Stimulated activated CD4-positive, alpha-beta T cell treated with anti-CD3 and anti-CD28 coated beads, Interleukin-1b, Interleukin-23, amount 100 ng/mL, for 24 hours (primary cell): ENCODE measurements at places on chromosomes 11 and 22.

- no peak for DNase-seq
Measured at GRCh38 chr11:113615773-113616172, 90.3 kb downstream of the TMPRSS5 start.

GRCh38 chr22:37804352-37804880 is 3.3 kb upstream of the GCAT start:
- no peak for DNase-seq

- no peak for DNase-seq
Measured at GRCh38 chr11:70667767-70668166, 269.4 kb downstream of the CTTN start.

DNA sequence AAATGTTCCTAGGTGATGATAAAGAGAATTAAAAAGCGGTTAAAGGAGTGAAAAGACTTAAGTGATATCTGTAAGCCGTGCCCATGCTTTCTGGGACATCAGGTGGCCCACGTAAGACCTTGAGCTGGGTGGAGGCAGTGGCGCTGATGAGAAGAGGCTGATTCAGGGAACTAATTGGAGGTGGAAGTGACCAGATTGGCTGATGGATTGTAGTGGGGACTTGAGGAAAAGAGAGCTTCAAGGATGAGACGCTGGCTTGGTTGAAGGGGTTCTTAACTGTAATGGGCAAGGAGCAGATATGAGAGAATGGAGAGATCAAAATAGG is 69.1 kb upstream of the EP300 start:
- no peak for DNase-seq

- DNase-seq: no peak
Measured at GRCh38 chr11:12807621-12808020, 133.4 kb downstream of the TEAD1 start.

GRCh38 chr11:34827228-34827627 is 89.0 kb downstream of the APIP start:
- no peak for DNase-seq

DNA sequence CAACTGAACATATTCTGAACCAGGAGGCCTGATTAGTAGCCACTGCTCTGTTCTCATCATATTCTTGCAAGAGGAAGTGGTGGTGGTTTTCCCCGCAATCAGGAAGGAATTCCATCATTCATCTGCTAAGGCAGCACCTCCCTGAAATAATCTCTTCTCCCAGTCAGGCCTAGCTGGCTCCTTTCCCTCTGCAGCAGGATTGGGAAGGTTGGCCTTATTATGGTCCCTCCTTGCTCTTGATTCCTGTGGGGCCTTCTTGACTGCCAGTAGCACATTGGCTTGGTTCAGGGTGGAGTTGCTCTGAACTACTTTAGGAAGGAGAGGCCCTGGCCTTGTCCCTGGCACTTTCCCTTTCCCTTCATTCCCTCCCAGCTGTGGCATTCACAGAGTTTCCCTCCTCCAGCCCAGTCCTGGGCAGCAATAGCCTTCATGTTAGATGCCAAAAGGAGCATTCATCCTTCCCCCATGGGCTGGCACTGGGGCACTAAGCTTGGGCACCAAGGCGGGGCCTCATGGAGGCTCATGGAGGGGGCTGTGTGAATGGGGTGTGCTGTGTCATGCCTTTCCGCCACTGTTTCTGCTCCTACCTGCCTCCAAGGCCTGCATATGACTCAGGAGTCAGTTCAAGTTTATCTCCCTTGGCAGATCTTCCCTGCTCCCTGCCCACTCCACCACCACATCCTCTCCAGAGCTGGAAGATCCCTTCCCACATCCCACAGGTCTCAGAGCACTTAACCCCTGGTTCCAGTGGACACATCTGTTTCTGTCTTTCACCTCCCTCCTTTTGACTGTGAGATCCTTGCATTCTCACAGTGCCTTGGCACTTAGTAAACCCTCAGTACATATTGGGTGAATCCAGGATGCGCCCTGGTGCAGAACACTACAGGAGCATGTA is 27.6 kb upstream of the CD44 start:
- no peak for DNase-seq

GRCh38 chr11:111834432-111835163 is 36.8 kb downstream of the ALG9 start:
- no peak for DNase-seq

DNA sequence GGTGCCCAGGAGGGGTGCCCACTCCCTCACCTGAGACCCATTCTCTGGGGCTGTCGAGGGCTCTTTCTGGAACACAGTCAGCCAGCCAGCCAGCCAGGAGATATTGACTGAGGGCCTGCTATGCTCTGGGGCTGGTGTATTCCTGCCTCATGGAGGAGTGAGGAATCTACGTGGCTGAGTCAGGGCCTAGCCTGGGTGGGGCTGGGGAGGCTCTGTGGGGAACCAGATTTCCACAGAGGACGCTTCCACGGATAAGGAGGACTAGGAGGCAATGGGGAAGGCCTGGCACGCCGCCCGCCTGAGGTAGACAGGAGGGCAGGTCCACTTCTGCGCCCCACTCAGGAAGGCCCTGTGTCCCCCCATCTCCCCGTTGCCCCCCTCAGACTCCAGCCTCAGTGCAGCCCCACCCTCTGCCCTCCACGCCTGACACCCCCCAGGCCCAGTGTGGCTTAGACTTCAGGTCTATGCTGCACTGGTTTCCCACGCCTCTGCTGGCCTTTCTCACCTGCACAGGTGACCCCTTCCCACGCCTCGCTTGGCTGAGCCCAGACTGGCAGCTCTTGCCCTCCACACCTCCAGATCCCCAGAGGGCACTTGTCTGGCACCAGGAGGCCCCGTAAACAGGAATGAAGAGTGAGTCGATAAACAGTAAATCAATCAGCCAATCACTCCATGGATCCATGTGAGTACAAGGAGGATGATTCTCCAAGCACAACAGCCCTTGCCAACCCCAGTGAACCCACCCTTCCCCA is 37.5 kb downstream of the MACROD1 start:
- DNase-seq: no peak

DNA sequence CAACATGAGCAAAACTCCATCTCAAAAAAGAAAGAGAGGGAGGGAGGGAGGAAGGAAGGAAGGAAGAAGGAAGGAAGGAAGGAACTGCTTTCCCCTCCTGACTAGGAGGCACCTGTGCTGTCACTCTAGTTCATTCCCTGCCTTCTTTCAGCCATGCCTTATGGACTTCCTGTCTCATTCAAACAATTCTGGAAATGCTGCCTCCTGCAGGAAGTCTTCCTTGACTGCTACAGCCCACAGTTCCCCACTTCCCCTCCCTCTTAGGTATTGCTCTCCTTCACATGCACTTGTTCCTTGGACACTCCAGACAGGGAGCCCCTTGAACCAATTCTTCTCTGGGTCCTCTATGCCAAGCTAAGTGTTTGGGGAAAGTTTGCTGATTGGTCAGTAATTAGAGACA is 31.6 kb upstream of the WNT11 start:
- DNase-seq: no peak

- DNase-seq: no peak
Measured at GRCh38 chr11:2677127-2677526, 22.7 kb downstream of the KCNQ1OT1 start.

DNA sequence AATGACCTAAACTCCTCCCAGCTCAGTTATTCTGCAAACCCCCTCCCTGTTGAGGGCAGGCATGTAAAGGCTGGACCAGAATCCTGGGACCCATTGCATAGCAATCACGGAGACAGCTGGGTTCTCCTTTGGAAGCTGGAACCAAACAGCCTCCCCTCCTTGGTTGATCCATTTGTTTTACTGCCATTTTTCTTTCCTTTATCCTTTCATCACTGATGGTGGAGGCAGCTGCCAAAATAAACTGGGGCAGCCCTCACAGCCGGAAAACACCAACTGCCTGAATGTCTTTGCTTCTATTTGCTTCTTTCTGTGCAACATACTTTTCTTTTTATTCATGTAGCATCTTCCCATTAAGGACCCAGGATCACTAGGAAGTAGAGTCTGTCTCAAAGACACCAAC is 150.0 kb upstream of the SYT13 start:
- no peak for DNase-seq

DNA sequence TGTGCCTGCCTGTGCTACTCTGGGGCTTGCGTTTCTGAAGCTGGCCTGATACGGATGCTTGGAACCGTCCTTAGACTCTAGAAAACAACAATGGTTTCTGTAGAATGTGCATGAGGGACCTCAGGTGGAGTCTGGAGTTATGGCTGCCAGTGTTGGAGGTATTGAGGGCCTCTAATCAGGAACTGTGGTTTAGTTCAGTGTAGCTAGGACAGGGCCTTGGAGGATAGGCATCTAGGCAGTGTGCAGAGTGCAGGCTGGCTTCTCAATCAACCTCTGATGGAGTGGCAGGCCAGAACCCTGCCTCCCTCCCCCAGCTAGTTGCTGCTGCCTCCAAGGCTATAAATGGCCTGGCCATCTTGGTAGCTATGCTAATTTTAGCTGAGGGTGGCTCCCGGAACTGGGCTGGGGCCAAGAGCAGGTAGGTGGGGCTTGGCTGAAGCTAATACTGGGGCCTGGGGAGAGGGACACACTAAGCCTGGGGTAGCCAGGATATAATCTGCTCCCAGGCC is 4.0 kb downstream of the STIM1 start:
- no peak for DNase-seq

GRCh38 chr11:130762638-130763037 is 153.6 kb downstream of the SNX19 start:
- no peak for DNase-seq

DNA sequence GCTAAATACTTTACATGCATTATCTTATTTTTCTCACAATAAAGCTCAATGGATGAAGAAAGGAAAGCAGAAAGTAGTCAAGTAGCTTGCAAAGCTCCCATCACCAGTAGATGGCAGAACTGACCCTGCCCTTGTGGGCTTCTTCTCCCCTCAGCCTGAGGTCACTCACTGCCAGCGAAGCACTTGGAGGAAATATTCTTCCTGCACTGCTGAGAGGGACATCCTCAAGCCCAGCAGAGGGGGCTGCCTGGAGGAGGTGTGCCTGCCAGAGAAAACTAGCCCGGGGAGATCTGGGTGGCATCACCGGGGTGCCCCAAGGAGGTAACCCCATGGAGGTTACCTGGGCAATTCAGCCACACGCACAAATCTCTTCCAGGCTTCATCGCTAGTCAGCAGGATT is 6.6 kb downstream of the APOL4 start:
- DNase-seq: no peak

- DNase-seq: no peak
Measured at GRCh38 chr11:67211656-67212436, 54.4 kb upstream of the GRK2 start.

GRCh38 chr11:65918211-65919140 is at the start of gene C11orf68:
TSS of gene C11orf68 (minus strand) at chr11:65919062. CDS start at chr11:65919031, 31 bp downstream.
- no peak for DNase-seq

DNA sequence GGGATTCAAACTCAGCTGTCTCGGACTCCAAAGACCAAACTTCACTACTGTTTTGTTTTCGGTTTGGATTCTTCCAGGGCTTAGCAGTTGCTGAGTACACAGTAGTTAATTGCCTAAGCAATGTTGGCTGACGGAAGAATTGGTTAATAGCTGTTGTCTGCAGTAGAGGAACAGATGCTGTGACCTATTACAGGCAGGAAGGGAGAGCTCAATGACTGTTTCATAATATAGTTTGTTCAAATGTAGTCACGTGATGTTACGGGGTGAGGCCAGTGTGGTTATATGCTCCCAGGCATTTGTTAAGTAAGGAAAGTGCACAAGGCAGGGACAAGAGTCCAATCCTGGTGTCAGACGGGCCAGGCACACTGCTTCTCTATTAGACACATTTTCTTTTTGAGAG is 222.6 kb upstream of the CCDC90B start:
- no peak for DNase-seq

DNA sequence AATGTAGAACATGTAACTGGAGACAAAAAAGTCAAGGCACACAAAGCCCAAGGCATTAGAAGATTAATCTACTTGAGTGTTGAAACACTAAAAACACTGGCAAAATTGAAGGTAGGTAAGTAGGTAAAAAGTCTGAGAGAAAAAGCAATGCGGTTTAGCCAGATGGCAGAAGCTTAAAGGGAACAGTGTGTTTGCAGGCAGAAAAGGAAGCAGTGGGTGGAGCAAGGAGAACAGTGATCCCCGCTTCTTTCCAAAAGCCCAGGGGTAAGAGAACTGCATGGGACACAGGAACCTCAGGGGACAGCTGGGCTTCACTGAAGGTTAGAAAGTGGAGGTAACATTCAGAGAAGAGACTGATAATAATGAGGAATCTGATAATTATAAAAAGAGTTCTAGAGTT is 16.0 kb downstream of the MRE11 start:
- DNase-seq: no peak

DNA sequence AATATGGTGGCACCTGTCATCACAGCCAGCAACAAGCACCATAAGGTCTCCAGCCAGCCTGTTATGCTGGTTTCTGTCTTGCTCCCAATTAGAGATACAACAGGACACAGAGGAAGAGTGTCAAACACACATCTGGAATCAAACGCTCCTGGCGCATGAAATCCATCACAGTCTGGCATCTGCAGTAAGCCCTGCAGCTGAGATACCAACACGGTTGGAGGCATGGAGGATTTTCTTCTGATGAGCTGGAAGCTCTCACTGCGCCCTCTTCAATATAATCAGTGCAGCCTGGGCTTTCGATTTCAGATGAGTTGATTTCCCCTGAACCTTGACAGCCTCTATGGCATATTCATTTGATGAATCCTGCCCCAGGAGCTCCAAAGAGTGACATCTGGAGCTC is 27.8 kb upstream of the CARS1 start:
- DNase-seq: no peak

DNA sequence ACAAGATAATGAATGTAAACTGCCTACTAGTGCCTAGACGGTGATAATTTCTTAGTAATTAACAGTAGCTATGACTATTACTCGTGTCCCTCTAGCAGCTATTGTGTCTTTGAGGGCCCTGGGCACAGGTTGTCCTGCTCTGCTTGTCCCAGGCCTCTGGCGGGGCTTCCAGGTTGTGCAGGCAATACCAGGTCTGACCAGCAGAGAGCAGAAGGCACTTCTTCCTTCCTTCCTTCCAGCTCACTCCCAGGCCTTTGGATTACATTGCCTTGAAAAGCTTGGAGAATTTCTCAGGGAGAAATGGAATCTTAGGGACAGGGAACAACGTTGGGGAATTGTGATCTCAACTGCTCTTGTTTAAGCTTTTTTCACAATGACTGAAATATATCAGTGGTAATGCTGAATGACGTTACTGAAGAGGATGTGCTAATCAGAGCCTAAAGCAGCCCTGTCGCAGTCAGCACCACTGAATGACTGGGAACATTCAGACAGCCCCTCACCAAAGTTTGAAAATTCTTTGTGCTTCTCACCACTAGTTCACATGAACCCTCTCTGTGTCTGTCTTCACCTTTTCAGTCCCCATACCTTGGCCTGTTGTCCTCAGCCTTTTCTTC is 8.4 kb upstream of the CCKBR start:
- no peak for DNase-seq
